Stimulated activated CD4-positive, alpha-beta T cell treated with anti-CD3 and anti-CD28 coated beads, Interleukin-15, amount 100 ng/mL, for 1 hour (primary cell): ENCODE measurements at places on chromosomes 12 and 14.

GRCh38 chr12:45566257-45566656, 163.2 kb upstream of the ARID2 start:
- DNase-seq, result no peak

GRCh38 chr14:71523630-71524319, 408.5 kb upstream of the RGS6 start:
- no peak for DNase-seq

- no peak for DNase-seq
These were observed 1.7 kb downstream of the TBX3 start for GRCh38 chr12:114682106-114682784.

DNA sequence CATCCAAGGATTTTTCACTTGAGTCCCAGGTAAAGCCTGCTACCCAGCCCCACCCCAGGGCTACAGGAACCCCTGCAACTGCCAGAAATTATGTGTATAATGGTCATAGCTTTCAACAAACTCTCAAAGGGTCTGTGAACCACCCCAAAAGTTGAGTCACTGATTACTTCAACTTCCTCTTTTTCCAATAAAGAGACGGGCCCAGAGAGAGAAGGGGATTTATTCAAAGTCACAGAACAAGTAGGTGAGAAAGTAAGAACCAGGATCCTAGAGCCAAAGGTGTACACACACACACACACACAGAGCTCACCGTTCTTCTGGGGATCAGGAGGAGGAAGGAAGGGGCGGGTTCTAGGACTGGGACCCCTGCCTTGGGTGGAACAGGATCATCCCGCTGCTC, 4.8 kb upstream of the ITPK1 start:
- DNase-seq, result no peak

GRCh38 chr12:71449373-71450070, 9.9 kb downstream of the LGR5 start:
- DNase-seq, result no peak

GRCh38 chr12:1800401-1801302, 19.7 kb upstream of the LRTM2 start:
- DNase-seq, result no peak

DNA sequence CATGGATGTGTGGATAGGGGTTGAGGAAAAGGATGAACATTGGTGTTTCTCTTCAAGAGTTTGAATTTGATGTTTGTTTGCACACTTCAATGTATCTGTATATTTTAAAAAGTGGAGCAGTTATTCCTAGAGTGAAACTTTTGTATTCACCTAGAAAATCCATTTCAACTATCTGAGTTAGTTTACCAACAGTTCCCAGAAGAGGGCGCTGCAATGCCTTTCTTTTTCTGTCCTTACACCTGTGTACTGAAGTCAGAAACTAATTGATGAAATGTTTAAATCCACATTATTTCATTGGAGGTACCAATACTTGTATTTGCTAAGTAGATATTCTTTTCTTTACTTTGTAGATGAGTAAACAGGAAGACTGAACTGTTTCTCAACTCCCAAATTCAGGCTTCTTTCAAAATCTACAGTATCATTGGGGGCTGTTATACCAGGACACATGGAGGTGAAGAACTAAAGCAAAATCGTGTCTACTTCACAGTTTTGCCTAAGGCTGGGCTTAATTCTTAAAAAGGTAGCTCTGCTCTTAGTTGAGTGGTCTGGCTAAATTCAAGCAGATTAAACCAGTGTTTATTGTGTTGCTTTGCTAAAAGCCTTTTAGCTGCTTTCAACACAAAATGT, 26.6 kb upstream of the KLRB1 start:
- peak; percentile 51 for DNase-seq

DNA sequence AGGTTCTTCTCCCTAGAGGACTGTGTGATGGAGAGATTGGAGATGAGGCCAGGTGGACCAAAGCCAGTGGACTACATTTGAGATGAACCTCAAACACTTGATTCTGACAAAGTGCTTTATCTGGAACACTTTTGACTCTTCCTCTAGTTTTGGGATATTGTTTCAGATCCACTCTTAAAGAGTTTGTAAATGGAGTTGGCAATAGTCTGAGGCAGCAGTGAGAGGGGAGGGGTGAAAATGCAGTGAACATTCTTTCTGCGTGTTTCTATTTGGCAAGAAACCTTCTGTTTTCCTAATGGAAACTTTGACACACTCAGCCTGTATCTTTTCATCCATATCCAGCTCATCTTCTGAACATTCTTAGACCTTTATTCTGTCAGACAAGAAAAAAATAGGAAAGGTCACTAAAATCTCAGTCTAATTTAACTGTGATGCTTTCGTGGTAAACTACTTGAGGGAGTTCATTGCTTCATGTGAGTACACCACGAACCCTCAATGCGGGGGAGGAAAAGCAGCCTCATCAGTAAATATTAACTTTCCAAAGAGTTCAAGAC, 57.4 kb upstream of the KCNJ8 start:
- no peak for DNase-seq

DNA sequence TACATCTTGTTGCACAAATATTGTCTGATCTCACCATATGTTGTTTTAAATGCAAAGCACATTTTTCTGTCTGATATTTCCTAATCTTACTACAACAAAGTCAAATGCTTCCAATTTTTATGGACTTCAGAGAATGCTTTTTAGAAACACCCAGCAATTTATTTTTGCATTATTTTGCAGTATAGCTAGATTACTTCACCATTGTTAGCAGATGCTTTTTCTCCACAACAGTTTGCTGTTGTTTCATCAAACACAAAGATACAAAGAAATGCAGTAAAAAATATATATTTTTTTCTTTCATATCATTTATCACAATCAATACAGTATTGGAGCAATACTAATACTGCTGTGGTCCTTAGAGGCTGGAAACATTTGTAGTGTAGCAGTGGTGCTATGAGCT, 674.4 kb downstream of the TMTC2 start:
- no peak for DNase-seq

DNA sequence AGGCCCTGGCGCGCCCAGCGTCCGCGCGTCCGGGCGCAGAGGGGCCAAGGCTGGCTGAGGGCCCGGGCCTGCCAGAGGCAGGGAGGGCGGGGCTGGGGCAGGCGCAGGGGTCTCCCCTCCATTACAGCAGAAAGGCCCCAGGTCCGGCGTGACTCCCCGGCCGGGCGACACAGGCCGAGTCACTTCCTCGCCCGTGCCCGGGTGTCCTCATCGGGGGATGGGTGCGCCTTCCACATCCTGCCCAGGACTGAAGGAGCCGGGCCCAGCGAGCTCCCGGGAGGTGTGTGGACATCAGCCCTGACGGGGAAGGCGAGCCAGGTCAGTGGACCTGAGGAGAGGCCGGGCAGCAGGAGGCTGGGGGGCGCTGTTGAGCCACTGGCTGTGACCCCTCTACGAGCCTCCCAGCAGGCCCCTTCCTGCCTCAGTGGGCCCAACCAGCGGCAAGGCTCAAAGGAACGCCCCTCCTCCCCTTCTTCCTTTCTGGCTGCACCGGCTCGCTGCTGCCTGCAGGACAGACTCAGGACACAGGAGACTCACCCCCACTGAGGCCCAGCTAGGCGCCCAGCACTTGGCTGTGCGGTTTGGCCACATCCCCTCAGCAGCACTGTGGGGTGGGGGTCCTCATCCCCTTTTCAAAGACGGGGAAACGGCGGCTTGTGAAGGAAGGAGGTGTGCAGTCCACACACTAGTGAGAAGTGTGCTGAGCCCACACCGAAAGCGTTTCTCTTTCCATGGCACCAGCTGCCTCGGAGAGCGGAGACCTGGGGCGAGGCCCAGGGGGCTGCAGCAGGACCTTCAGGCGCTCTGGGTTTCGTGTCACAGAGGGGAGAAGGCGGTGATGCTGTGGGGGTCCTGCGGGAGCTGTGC, 606 bp downstream of the TNFAIP2 start:
- no peak for DNase-seq

- no peak for DNase-seq
These were observed 861.1 kb downstream of the GALC start for GRCh38 chr14:87131879-87132278.

- no peak for DNase-seq
These were observed 4.0 kb upstream of the CNTN1 start for GRCh38 chr12:40688085-40688725.

DNA sequence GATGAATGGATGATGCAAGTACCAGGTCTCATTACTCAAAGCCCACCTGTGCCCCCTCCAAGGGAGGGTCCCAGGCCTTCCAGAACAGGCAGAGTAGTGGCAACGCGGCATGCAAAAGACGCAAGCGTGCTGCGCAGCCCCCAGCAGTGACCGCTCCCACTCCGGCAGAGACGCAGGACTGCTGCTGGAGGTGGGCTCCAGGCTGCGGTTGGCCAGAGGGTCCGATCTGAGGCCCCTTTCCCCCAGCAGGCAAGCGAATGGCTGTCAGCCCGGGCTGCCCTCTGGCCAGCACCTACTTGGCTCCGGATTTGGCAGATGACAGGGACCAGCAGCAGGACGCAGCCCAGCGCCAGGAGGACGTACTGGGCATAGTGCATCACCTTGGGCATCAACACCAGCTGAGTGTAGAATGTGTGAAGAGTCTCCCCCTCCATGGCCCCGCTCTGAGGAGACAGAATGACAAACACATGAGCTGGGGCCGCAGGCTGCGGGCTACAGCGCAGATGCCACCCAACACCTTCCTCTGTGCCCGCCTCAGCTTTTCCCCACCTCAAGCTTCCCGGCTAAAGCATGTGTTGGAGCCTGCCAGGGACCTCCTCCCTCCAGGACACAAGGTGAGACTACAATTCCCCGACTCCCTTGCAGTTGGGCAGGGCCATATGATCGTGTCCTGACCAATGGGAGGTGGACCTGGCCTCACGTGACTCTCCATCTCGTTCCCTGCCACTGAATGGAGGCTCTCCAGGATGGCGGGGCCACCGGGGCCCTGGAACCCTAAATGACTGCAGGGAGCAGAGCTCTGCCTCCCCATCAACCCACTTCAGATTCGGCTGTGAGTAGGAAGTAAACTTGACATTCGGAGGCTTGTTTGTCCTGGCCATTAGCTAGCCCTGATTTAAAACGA, 77.4 kb downstream of the SCARB1 start:
- no peak for DNase-seq

DNA sequence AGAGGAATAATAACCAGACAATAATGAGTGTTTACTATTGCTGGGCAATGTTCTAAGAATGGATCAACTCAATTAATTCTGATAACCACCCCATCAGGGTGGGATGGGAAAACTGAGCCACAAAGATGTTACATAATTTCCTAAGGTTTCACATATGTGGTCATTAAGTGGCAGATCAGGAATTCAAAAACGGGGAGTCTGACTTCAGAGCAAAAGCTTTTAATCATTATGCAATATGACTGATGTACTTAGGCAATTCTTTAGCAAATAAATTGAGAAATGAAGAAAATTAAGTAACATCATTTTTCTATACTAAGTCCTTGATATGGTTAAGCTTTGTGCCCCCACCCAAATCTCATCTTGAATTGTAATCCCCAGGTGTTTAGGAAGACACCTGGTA, 53.4 kb downstream of the PLCZ1 start:
- DNase-seq, result no peak

GRCh38 chr14:71403656-71404055, 496.4 kb downstream of the PCNX1 start:
- no peak for DNase-seq

GRCh38 chr12:14577344-14577743, 9.7 kb upstream of the PLBD1 start:
- DNase-seq, result no peak

DNA sequence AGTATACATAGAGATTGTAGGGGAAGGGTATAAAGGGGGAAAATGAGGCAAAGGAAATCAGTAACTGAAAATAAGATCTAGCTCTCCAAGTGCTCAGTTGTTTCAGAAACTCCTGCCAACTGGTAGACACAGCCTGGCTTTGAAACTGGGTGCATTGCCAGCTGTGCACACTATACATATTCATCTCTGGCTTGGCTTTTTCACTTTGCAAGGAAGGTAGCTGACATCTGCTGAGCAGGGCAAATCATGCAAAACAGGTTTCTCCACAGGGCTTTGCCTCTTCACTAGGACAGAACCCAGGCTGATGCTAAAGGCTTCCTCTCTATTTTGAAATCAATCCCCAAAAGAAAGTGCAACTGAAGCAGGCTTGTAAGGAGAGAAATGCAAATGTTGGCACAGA, 101.5 kb downstream of the HELB start:
- DNase-seq, result no peak
